ENCODE measurements at places on chromosomes 4 and X. TPM values are rescaled to one million over a fixed set of nuclear protein-coding genes. Genes with fewer than 3 reads are reported as not detected.

GRCh38 chr4:65046192-65047133 is 623.8 kb downstream of the EPHA5 start:
- H3K36me3 ChIP-seq, result no peaks in the 10 kb centered on the region
- no peak overlapping the region for H3K27ac ChIP-seq
- no peak overlapping the region for H3K4me3 ChIP-seq
- H3K27me3 ChIP-seq, result no peaks in the 10 kb centered on the region
- peak; percentile 11 for DNase-seq
- no peaks in the 10 kb centered on the region for H3K4me1 ChIP-seq

DNA sequence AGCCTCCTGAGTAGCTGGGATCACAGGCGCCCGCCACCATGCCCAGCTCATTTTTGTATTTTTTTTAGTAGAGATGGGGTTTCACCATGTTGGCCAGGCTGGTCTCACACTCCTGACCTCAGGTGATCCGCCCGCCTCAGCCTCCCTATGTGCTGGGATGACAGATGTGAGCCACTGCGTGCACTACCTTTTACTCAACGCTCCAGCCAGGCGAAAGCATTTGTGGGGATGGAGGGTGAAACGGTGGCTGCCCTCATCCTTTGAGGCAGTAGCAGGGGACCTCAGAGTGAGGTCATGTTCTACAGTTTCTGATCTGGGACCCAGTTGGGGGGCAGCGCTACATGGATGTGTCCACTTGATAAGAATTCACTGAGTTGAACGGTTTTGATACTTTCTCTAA is 65.8 kb upstream of the GPR78 start:
- H3K4me1 ChIP-seq, result no peaks in the 10 kb centered on the region
- no peak overlapping the region for H3K27ac ChIP-seq
- H3K4me3 ChIP-seq, result no peak overlapping the region
- no peaks in the 10 kb centered on the region for H3K27me3 ChIP-seq

- H3K27ac ChIP-seq, result no peak overlapping the region
- H3K36me3 ChIP-seq, result no peaks in the 10 kb centered on the region
- no peaks in the 10 kb centered on the region for H3K27me3 ChIP-seq
- H3K4me1 ChIP-seq, result no peaks in the 10 kb centered on the region
- DNase-seq, result no peak
Observed at GRCh38 chr4:94365304-94365703, 22.7 kb upstream of the HPGDS start.

GRCh38 chr4:3062471-3062870 is 11.9 kb downstream of the HTT-AS start:
- no peaks in the 10 kb centered on the region for H3K4me1 ChIP-seq
- DNase-seq, result no peak
- H3K27me3 ChIP-seq, result no peaks in the 10 kb centered on the region
- H3K4me3 ChIP-seq, result no peak overlapping the region

DNA sequence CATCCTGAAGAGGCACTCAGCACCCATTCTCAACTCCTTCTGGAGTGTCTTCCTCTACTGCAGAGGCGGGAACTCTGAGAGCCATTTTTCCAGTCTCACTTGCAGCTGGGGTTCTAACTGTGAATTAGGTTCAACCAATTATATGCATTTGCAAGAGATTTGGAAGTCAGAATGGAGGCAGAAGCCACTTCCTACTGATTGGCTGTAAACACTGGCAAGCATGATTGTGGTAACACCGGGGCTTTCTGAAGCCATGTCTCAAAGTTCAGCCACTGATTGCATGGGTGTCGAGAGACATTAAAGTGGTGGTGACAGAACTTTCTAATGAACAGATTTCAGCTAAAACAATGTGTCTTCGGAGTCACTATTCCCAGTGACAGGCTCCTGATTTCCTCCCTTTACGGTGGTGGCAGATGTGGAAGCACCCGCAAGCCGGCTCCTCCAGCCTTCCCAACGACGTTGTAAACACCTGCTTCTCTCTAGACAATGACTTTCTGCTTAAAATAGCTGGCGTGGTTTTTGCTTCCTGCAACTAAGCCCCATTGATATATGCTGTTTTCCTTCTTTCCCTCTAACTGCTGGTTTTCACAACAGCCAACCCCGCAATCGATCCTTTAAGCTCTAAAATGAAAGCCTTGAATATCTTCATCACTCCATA is 92.0 kb downstream of the IRF2 start:
- peak; percentile 20 for DNase-seq
- no peaks in the 10 kb centered on the region for H3K27me3 ChIP-seq
- H3K4me3 ChIP-seq, result no peak overlapping the region
- H3K4me1 ChIP-seq, result peaks cover 3% of the 10 kb centered on the region
- H3K36me3 ChIP-seq, result no peaks in the 10 kb centered on the region

GRCh38 chr4:83212041-83212851 is 72.4 kb downstream of the COQ2 start:
- no peaks in the 10 kb centered on the region for H3K36me3 ChIP-seq
- H3K27ac ChIP-seq, result no peak overlapping the region
- H3K4me1 ChIP-seq, result no peaks in the 10 kb centered on the region
- H3K27me3 ChIP-seq, result no peaks in the 10 kb centered on the region
- DNase-seq, result no peak

Gene FGF16
- 0.25 TPM for total RNA-seq

GRCh38 chrX:108036298-108036973 is 8.4 kb upstream of the VSIG1 start:
- DNase-seq, result no peak
- H3K27ac ChIP-seq, result no peak overlapping the region
- no peak overlapping the region for H3K4me3 ChIP-seq
- H3K4me1 ChIP-seq, result no peaks in the 10 kb centered on the region
- H3K27me3 ChIP-seq, result peaks cover 3% of the 10 kb centered on the region
- no peaks in the 10 kb centered on the region for H3K36me3 ChIP-seq

GRCh38 chr4:129806986-129807385 is 711.0 kb downstream of the C4orf33 start:
- H3K4me1 ChIP-seq, result no peaks in the 10 kb centered on the region
- no peak overlapping the region for H3K27ac ChIP-seq
- H3K27me3 ChIP-seq, result no peaks in the 10 kb centered on the region
- H3K4me3 ChIP-seq, result no peak overlapping the region
- no peak for DNase-seq

- no peaks in the 10 kb centered on the region for H3K36me3 ChIP-seq
- H3K27me3 ChIP-seq, result no peaks in the 10 kb centered on the region
- no peaks in the 10 kb centered on the region for H3K4me1 ChIP-seq
- no peak for DNase-seq
- no peak overlapping the region for H3K27ac ChIP-seq
Observed at GRCh38 chr4:47118192-47118929, 87.0 kb downstream of the GABRB1 start.

Gene AADAT
- 2.6 TPM for total RNA-seq

DNA sequence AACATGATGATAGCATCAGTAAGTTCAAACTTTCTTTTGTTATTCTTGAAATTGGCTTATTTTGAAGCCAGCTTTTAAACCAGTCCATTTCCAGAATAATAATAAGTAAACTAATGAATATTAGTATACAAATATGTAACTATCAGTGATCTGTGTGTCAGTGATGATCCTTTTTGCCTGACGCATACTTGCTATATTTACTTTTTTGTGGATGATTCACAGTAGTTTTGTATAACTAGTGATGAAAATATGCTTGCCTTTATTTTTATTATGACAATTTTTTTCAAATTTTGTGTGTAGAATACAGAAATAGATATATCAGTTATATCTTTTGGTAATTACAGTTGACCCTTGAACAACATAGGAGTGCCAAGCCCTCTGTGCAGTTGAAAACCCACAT is 49.5 kb downstream of the USP53 start:
- no peaks in the 10 kb centered on the region for H3K27me3 ChIP-seq
- H3K36me3 ChIP-seq, result peaks cover 2% of the 10 kb centered on the region
- H3K4me3 ChIP-seq, result no peak overlapping the region
- no peak for DNase-seq

Data from kidney (tissue), 22 donors.